AG10803 (cell line): ENCODE measurements at places on chromosomes 1 and 21.

- no peak for DNase-seq
Measured at GRCh38 chr1:167325151-167325550, 104.5 kb downstream of the POU2F1 start.

DNA sequence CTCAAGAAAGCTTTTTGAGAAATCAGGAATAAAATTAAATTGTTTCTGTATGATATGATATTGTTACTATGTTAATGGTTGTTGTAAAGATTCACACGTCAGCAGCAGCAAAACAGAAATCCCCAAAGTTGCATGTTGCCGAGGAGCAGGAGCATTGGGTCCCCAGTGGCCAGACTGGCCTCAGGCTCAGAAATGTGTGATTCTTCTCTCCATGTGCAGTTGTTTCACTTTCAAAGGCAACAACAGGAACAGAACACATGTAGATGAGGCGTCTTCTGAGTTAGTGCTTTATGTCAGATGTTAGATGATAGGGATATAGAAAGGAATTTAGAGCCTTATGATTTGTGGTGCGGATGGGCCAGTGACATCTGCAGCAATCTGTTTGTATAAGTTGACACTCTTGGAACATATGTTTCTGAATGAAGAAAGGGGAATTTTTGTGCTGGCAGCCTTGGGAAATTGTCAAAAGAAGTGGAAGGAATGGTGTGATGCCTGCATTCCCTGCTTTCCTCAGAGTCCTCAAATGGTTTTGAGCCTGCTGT, 2.1 kb upstream of the TTLL7 start:
- DNase-seq: no peak

- DNase-seq: peak; percentile 71
Measured at GRCh38 chr1:54987919-54988705, 7.7 kb downstream of the TMEM61 start.

DNA sequence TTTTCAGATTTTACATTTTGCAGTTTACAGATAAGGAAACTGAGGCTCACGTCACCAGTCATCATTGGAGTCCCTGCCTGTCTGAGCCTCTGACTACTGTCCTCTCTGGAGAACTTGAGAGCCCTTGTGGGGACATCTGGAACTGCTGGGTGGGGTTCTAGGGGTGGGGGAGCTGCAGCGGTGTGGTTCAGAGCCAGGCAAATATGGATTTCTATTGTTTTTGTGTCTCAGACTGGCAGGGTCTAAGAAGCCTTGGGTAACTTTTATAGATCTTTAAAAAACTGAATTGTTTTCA, 46.9 kb downstream of the IER5 start:
- peak; percentile 77 for DNase-seq

DNA sequence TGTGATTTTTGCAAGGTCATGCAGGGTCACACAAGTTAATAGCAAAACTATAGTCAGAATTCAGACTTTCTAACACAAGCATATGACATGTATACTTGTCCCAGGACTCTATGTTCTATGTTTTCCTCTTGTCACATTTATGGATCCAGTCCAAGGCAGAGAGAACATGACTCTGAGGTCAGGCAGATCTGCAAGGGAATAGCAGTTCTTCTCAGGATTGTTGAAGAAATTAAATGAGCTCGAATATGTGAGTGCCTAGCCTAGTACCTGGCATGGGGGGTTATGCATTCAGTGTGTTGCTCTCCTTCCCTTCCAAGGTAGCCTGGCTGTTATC, 9.5 kb upstream of the RPTN start:
- no peak for DNase-seq

- peak; percentile 10 for DNase-seq
Measured at GRCh38 chr1:35120458-35121133, 41.4 kb downstream of the ZMYM1 start.

DNA sequence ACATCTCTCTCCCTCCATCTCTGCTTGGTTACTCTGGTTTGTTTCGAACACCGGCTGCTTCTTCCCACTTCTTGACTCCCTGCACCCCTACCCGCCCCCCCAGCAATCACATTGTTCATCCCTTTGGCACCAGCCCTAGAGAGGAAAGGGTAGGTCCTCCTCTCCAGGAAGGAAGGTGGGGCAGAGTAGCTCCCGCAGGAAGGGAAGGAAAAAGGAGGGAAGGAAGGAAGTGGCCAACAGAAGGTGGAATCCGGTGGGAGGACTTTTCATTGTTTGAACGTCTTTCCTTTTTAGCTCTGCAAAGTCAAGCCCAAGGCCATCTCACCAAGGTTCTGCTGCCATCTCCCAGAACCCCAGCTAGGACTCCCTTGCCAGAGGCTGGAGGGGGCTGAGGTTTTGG, 18.0 kb downstream of the IER5 start:
- no peak for DNase-seq

DNA sequence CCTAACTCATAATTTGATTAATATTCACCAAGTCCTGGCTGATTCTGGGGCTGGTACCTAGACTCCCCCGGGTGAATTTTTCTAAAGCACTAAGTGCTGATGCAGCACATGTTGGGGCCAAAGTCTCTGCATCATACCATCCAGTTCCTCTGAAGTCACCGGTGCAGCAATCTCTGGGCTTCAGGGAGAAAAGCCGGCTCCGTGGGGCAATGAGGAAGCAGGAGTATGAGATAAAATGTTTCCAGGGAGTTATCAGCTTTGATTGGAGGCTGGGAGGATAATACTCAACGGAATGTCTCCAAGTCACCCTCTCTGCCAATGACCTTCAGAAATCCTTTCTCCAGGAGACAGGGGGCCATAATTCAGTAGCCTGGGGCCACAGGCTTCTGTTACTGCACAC, 1.2 kb downstream of the FCAMR start:
- no peak for DNase-seq

- no peak for DNase-seq
Measured at GRCh38 chr1:81606656-81607055, 194.1 kb upstream of the ADGRL2 start.

DNA sequence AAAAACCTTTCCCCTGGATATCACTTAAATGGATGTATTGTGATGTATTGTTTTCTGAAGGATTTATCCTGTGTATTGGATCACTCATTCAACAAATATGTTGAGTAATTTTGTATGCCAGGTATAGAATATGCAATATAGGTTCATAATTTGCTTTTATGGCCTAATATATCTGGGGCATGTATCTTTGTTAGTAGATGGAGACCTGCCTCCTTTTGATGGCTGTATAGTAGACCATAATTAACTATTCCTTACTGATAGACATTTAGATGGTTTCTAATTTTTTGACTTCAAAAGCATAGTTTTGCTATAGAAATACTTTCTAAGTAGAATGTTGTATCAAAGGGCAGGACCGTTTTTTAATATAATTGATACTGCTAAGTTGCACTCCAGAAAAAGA, 8.6 kb downstream of the RBBP4 start:
- no peak for DNase-seq

DNA sequence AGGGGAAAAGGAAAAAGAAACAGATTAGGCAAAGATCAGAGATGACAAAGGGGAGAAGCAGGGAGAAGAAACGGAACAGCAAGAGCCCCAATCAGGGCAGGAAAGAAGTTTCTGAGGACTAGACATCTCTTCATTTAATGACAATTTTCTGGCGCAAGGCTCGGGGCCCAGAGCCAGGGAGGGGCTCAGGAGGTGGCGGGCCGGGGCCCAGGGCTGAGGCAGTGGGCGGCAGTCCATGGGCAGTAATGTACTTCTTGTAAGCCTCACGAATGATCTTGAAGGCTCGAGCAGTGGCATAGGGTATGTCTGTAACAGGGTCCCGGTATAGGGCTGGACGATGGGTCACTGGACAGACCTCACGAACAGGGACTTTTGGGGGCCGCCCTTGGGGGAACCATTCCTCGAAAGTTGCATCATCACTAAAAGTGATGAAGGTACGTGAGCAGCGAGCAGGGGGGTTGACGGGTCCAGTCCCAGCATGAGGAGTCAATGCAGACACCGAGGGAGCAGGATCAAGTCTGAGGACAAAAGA, 799 bp upstream of the TMOD4 start:
- no peak for DNase-seq

DNA sequence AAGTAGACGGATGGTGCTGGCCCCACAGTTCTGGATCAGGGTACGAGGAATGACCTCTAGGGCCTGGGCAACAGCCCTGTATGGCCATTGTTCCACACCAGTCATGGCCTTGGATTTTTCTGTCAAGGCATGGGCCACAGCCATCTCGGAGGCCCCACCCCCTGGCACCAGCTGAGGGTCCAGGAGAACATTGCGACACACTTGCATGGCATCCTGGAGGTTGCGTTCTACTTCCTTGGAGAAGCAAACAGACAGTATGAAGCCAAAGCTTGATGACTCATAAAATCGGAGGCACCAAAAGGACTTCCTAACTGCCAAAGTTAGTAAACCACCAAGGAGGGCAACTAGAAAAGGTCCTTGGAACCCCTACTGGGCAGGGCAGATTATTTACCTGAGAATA, 11.9 kb upstream of the VHLL start:
- DNase-seq: peak; percentile 68

DNA sequence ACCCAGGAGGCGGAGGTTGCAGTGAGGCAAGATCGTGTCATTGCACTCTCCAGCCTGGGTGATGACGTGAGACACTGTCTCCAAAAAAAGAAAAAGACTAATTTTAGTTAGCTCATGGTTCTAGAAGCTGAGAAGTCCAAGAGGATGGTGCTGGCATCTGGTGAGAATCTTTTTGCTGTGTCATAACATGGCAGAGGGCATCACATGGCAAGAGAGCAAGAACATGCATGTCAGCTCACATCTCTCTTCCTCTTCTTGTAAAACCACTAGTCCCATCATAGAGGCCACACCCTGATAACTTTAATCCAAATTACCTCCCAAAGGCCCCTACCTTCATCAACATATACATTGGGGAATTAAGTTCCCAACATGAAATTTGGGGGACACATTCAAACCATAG, 13.8 kb upstream of the CNN3 start:
- DNase-seq: no peak

GRCh38 chr1:212691561-212692071, 8.0 kb downstream of the BATF3 start:
- DNase-seq: no peak

- DNase-seq: no peak
Measured at GRCh38 chr21:29470397-29470796, 171.7 kb downstream of the BACH1 start.

GRCh38 chr1:147568551-147568950, 27.2 kb downstream of the BCL9 start:
- no peak for DNase-seq

DNA sequence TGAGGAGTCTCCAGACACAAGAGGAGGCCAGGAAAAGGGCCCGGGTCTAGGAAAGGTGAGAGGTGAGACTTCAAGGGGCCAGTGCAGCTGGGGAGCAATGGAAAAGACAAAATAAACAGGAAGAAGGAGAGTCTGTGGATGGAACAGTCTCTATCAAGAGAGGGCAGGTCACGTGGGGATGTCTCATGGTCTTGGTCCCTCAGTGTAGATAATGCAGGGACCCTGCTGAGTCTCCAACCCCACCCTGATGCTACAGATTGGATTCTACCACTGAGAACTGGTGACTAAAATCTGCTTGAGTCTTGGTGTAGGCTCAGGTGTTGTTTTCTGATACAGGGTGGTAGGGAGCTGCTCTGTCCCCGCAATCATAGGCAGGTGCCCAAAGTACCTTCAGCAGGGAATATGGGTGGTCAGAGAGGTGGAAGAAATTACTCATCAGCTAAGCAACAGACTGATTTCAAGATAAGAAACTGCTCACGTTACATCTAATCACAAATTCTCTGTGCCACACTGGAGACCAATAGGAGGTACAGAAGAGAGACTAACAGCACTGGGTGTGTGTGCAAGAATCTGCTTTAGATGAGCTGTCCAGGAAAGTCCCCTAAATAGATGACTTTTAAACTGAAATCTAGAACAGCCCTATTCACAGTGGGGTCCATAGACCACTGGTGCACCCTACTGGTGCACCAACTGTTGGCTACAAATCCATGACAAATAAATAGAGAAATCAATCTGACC, 101.5 kb upstream of the TLR5 start:
- no peak for DNase-seq

DNA sequence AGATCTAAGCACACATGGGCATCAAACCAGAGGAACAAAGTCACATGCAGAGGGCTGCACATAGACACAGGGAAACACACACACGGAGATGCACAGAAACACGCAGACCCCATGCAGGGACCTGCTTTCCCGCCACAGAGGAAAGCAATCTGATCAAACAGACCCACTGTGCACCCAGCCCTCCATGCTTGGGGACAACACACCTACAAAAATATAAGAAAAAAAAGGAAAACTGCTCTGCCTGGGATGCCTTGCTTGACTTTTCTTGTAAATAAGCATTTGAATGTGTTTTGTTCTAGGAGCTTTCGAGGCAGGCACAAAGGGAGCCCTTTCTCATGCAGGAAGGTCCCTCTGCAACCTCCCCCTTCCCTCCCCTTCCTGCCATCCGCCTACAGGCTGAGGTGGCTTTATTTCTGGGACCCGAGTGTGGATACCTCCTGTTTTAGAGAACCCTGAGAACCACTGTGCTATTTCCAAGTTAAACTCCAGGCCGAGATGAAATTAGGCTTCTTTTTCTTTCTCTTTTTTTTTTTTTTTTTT, 3.5 kb upstream of the ICMT start:
- DNase-seq: no peak

GRCh38 chr1:218705391-218705790, 360.3 kb downstream of the TGFB2 start:
- no peak for DNase-seq

GRCh38 chr1:38586993-38587646, 272.5 kb downstream of the RRAGC start:
- peak; percentile 9 for DNase-seq

DNA sequence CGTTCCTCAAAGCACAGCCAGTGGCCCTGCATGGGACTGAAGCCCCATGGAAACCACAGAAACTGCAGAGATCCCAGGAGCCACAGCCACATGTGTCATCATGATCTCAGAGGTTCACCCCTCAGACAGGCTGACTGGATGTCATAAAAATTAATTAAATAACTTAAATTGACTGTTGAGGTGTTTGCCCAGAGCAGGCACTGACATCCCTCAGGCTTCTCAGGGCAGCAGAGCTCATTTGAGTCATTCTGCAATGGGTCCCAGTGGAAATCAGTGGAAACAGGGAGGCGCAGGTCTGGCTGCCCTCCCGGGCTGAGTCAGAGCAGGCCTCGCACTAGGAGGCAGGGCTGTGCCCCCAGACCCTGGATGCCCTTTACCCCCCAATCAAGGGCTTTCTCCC, 135.1 kb downstream of the CDC7 start:
- peak; percentile 42 for DNase-seq

DNA sequence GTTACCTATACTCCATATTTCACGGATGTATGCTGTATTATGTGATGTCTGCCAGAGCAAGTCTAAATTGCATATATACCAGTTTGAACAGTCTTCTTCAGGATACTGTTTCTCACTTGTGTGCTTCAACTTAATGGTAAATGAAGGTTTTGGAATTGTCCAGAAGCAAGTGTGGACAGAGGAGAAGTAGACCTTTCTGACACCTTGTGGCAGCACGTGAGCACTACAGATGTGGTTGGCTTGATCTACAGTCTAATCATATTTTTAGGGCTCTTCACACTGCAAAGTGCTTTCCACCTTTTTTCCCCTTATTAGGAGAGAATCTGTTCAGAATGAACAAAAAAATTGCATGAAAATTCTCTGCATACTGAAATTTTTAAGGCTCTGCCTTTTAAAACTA, 10.9 kb downstream of the MORC3 start:
- DNase-seq: peak; percentile 61
